ENCODE measurements at places on chromosomes 7 and 10.

- no peak for DNase-seq
Measured at GRCh38 chr10:52335665-52336064, 21.6 kb downstream of the DKK1 start.

DNA sequence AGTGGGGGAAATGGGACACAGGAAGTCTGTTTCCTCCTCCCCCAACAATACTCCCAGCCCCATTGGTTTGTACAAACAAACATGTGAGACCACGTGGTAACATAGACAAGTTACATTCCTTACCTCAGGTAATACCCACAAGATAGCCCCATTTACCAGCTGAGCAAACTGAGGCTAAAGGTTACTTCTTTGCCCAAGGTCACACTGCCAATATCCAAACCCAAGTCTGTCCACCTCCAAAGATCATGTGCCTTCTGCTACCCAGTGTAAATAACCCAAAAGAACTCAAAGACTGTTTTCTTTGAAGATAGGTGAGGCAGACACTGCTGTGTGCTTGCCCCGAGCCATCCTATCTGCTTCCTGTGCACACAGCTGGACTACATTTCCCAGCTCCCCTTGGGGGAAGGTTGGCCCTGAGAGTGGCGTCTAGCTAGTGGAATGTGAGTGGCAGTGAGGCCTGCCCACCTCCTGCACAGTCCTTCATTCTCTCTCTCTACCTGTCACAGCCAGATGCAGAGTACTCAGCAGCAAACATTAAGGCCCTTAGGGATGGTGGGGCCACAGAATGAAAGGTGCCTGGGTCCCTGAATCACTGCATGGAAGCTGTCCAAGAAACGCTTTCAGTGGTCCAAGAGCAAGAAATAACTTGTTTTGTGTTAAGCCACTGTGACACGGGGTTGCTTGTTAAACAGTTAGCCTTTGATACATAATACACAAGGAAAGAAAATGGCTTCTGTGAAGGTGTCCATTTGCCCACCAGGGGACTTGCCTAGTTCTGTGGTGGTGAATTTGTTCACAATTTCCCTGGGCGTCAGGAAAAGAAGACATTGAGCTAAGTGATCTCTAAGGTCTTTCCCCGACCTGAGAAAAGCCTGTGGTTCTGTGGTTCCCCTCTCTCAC lies 257.7 kb upstream of the NFE2L3 start:
- peak; percentile 37 for DNase-seq

DNA sequence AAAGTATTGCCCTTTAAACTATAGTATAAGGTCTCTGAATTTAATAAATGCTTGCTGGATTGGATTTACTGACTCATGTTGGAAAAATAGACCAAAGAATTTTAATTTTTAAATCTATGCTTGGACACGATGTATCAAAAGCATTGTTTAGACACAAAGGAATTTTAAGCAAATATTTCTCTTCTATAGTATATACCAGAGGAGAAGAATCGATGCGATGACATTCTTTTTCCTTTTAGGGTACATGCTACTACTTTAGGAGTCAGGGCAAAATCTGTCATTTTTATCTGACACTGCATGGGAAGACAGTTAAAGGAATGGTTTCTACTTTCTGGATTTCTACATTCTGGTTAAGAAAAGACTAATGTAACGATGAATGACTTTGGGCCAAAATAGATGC lies 339.9 kb downstream of the BMPER start:
- no peak for DNase-seq

- DNase-seq: no peak
Measured at GRCh38 chr7:151790830-151791620, 85.9 kb downstream of the PRKAG2 start.

DNA sequence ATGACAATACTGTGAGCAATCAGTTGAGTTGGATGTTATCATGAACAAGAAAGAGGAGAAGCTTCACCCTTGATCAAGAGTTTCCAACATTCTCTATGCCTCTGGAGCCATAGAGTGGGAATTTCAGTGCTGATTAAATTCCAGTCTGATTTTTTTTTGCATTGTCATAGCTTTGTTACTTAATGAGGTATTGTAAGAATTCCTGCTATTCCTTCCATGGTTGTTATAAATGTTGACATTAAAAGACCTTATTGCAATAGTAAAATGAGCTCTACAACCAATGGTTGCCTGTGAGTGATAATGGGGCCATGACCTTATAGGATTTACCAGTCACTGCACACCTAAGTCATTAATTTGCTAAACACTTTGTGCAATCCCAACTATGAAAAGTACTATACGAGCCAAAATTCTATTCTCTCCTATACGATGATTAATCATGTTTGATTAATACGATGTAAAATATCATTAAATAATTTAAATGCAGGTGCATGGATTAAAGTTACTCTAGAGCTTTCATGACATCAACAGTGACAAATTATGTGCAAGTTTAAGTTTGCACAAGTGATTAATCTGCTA lies 353.2 kb upstream of the KLF6 start:
- no peak for DNase-seq
